H1 (cell line): ENCODE measurements at places on chromosomes 2 and 18.

DNA sequence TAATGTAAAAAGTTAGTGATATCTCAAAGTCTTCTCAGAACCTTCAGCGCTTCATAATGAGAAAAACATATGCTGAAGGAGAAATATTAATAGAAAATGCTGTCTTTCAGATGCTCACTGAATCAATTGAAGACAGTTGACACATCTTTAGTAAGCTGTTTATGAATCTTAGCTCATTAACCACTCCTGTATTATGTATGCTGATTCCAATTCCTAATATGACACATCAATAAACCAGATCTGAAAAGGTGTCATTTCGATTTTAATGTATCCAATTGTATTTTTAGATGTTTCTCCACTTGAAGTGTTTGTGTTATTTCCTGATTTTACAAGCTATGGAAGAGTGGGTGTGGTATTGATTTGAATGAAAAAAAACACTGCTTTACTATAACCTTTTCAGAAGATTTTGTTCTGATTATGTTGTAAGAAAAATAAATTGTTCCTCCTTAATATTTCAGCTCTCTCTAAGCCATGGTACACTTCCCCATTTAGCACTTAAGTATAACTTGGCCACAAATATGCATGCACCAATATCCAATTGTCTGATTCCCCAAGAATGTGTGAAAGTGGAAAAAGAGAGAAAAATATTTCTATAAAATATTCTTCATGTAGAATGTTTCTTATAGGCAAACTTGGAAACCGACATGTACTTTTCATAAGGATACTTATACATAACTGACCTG lies 569.8 kb downstream of the ARHGAP15 start:
- no peak for DNase-seq

DNA sequence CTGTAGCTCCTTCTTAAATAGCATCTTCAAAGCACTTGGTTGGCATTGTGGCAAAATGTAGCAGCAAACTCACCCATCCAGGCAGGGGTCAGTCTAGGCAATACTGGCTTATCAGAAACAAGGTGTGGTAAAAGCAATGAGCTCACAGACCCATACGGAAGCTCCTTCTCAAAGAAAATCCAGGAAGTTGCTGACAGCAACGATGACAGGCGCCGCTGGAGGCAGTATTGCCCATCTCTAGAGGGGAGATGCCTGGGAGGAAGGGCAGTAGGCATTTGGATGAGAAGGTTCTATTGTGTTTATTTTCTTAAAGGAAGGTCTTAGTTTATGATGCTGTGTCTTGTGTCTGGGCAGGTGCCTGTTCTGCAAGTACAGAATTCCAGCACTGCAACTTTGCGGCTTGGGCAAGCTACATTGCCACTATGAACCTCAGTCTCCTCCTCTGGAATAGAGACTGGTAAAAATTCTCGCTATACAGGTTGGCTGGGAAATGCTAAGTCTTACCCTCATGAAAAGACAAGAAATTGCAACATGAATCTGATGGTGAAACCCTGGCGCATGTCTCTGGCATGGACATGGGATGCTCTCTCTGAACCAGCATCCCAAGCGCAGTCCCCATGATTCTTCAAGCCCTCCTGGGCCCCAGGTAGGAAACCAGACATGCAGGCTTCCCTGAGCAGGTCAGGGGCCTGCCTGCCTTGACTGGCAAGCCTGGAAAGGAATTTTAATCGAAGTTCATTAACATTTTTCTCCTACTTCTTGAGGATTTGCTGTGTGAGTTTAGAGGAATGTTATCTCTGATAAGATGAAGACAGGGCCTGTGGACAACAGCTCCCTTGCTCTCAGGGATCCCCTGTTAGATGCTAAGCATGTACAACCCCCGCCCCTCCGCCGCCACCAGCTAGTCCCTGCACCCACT lies 156.0 kb downstream of the TFCP2L1 start:
- peak; percentile 78 for DNase-seq

GRCh38 chr18:79309614-79310358 lies 85.9 kb upstream of the NFATC1 start:
- DNase-seq: no peak

GRCh38 chr2:18412980-18413675 lies 147.3 kb downstream of the RDH14 start:
- no peak for DNase-seq

GRCh38 chr18:42289526-42289925 lies 334.5 kb downstream of the PIK3C3 start:
- no peak for DNase-seq

DNA sequence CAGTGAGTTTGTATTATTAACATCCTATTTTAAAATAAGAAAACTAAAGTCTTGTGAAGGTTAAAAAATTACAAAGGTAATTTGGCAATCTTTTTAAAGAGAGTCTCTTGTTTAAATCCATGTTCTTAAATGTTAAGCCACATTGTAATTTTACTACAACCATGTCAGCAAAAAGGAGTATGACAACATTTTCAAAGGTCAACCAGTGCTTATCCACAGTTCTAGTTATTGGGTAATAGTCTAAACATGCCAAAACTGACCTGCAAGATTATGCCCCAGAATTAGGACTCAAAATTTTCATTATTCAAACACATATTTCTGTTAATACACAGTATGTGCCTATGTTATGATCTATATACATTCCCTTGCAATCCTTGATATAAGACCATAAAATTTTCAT lies 1312.6 kb upstream of the CHAC2 start:
- DNase-seq: no peak

DNA sequence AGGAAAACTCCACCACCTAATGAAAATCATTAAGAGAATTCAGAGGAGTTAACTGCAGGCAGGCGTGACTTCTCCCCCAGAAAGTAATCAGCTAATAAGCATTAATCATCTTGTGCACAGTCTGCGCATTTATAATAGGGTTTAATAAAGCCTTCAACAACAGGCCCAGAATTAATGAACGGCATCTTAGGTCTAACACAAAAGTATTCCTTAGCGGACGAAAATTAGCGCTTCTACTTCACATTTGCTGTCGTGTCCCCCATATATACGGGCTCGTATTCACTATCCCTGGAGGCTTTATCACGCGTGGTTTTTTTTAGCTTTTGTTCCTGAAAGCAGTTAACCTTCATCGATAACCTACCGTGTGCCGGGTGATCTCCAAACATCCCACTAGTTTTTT lies 1.8 kb downstream of the ATP8B1 start:
- no peak for DNase-seq

- DNase-seq: no peak
These were observed 8.9 kb downstream of the KRTCAP3 start for GRCh38 chr2:27451095-27451494.

GRCh38 chr2:143771939-143772338 lies 642.7 kb downstream of the ARHGAP15 start:
- no peak for DNase-seq

- DNase-seq: no peak
These were observed 21.4 kb downstream of the SLC3A1 start for GRCh38 chr2:44296653-44297052.

GRCh38 chr2:7502336-7502735 lies 585.1 kb downstream of the RNF144A start:
- DNase-seq: no peak

- DNase-seq: no peak
These were observed 46.9 kb upstream of the LAMA1 start for GRCh38 chr18:7164323-7165004.

DNA sequence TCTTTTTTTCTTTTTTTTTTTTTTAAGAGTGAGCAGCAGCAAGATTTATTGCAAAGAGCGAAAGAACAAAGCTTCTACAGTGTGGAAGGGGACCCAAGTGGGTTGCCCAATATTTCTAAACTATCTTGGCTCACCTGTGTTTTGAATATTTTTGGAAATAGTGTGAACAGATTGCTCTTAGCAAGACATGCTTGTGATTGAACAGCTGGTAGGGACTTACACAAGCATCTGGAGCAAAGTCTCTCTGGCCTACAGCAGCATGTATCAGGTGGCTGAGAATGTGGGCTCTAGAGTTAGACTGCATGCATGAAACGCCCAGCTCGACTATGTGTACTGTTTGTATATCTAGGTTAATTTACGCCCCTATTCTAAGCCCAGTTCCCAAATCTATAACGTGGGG lies 40.3 kb upstream of the FBXO11 start:
- no peak for DNase-seq

DNA sequence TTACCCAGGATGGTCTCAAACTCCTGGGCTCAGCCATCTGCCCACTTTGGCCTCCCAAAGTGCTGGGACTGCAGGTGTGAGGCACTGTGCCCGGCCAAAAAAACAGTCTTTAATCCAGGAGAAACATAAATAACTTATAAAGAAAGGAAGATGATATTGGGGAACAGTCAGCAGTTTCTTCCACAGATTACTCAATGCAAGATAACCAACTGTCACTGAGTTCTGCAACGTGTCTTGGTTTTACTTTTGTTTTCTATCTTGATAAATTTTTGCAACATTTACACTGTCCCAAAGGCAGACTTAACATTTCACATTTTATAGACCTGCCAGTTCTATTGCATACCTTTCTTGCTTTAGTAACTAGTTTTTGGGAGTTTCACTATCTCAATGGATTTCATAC lies 71.1 kb downstream of the ANKRD44 start:
- no peak for DNase-seq

DNA sequence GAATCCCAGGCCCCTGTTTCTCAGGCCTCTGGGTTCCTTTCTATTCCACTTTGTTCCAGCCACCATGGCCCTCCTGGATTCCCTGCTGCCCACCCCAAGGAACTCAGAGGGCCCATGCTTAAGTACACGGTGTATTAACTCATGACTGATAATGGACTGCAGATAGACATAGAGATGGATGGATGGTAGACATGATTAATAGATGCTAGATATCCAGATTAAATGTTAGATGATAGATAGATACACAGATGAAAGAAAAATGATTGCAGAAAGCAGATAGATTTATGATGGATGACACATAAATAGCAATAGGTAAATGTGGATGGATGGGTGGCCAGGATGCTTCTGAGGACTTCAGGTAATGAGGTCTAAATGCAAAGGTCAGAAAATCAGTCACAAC lies 278.0 kb downstream of the CELF4 start:
- no peak for DNase-seq

DNA sequence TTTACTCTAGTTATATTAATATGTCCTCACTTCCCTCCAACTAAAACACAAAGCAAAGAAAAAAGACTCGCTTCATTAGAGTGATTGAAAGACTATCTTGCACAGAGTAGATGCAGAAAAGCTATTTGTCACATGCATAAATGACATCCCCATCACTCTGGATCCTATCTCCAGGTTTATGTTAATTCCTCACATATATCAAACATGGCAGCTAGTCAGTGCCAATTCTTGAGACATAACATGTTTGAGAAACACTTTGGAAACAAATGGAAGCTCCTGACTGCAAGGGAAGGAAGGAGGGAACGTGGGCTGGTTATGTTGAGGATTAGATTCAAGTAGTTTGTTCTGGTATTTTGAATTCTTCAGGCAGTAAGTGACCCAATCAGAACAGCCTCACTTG lies 89.8 kb upstream of the BCL2L11 start:
- DNase-seq: no peak

DNA sequence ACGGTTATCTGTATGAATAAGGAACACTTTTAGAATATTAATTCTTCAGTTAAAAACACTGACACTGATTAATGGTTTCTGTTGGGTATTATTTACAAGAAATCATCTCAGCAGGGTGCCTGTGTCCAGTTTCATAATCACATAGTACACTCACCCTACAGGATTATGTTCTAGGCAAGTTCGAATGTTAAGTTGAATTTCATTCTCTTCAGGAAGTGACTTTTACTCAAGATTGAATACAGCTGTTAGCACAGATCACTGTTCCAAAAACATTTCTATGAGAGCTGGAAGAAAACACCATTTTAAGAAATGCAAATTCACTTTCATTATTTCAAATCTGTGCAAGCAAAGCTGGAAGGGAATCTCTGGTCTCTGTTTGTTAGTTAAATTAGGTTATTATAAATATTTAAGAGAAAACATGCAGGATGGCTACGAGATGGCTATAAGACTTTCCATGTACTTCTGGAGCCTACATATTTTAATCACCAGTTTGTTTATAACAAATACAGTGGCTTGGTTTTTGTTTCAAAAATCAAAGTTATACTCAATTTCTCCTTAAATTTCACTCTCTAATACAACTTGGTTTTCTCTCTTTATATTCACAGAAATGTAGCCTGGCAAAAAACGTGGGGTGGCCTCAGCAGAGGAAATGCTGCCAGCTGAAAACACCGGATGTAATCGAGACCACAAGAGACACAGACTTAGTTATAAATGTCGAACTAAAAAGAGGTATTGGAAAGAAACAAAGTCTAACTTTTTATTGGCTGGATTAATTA lies 65.8 kb downstream of the RBMS1 start:
- DNase-seq: no peak

GRCh38 chr2:236113425-236113824 lies 54.8 kb downstream of the GBX2 start:
- DNase-seq: no peak

GRCh38 chr2:216103213-216103612 lies 5.9 kb upstream of the XRCC5 start:
- no peak for DNase-seq

- DNase-seq: no peak
These were observed 39.6 kb downstream of the PTPN2 start for GRCh38 chr18:12844391-12844790.

DNA sequence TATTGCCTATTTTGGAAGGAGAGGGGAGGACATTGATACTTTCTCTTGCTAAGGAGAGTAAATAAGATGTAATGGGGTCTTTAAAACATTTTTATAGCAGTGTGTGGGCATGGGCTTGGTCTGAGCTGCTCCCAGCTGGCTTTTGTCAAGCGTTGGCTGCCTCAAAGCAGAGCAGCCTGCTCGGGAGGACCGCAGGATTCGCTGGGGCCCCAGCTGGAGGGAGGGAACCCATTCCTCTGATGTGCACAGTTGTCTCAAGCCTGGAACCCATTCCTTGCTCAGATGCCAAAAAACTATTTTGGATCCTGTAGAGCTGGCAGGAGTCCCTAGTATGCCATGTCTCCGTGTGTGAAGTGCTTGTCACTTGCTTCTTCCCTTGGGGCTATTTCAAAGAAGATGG lies 59.4 kb upstream of the RMDN2 start:
- no peak for DNase-seq

GRCh38 chr2:106175086-106175850 lies 18.8 kb downstream of the UXS1 start:
- DNase-seq: no peak

DNA sequence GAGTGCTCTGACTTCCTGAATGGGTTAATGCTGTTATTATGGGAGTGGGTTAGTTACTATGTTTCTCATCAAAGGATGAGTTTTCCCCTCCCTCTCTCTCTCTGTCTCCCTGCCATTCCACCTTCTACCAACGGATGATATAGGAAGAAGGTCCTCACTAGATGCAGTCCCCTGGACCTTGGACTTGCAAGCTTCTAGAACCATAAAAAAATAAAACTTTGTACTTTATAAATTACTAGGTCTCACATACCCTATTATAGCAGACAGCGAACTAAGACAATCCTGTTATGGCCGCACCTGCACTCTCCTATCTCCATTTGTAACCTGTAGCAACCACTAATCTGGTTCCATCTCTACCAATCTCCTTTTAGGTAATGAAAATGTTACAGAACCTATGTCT lies 564.9 kb downstream of the CNTNAP5 start:
- no peak for DNase-seq

- no peak for DNase-seq
These were observed 106.9 kb downstream of the FARSB start for GRCh38 chr2:222548992-222549391.
